ENCODE measurements at places on chromosomes 11 and 22. TPM values are rescaled to one million over a fixed set of nuclear protein-coding genes. Genes with fewer than 3 reads are reported as not detected.

The ZFP91 gene
- 71.1 TPM for total RNA-seq

GRCh38 chr11:17405232-17406005 lies 17.0 kb upstream of the KCNJ11 start:
- H3K27ac ChIP-seq: peak overlapping the region; percentile 30
- no peaks in the 10 kb centered on the region for H3K27me3 ChIP-seq
- no peak for DNase-seq
- H3K4me1 ChIP-seq: peaks cover 17% of the 10 kb centered on the region

The SUSD2 gene
- 3.3 TPM for total RNA-seq

The MYOD1 gene
- not detected for total RNA-seq

DNA sequence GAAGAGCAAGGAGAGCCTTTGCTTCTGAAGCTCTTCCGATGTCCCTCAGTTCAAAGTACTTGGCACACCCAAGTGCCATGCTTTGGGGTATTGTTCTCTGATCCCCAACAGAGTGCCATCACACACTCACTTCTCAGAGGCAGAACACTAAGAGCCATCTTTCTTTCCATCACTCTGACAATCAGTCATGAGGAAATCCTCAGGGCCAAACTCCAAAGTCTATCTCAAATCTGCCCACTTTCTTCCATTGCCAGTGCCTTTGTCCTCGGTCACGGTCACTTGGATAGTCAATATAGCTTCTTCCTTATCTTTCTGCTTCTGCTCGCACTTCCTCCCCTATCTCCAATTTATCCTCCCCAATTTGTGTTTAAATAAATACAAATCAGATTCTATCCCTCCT lies 90.9 kb downstream of the ENTHD1 start:
- H3K27ac ChIP-seq: no peak overlapping the region

All from esophagus muscularis mucosa (tissue), 4 donors.